Fibroblast of skin of abdomen (primary cell): ENCODE measurements at places on chromosomes 2 and 18.

GRCh38 chr18:59871711-59872362 is 28.0 kb upstream of the PMAIP1 start:
- DNase-seq, result no peak

GRCh38 chr2:28463893-28464292 is 32.0 kb upstream of the PLB1 start:
- no peak for DNase-seq

DNA sequence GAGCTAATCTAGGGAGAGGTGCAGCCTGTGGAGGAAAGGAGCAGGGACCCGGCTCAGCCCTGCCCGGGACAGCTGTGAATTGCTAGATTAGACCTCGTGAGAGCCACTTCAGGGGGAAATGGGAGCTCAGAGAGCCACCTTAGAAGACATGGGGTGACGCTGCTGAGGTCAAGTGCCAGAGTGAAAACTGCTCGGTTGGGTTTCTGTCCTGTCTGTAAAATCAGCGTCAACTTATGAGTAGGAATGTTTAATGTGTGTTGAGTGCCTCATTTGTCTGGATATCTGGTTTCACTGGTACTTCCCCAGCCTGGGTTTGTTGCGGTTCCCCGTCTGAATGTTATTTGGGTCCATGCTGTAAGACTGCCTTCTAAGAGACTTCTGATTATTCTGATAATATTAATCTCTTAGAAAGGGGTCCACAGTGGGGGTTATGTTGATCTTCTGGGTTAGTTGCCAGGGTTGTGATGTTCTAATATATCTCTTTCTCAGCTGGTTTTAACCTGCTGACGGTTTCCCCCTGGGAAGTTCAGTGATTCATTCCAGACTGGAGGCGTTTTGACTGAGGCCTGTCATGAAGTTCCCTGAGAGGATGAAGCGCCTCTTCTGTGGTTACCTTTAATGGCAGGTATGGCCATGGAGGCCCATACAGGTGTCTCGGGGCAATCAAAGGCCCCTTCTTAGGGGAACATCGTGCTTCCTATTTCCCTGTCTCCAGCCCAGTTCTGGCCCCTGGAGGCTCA is 175.9 kb downstream of the SH3RF3 start:
- DNase-seq, result no peak

DNA sequence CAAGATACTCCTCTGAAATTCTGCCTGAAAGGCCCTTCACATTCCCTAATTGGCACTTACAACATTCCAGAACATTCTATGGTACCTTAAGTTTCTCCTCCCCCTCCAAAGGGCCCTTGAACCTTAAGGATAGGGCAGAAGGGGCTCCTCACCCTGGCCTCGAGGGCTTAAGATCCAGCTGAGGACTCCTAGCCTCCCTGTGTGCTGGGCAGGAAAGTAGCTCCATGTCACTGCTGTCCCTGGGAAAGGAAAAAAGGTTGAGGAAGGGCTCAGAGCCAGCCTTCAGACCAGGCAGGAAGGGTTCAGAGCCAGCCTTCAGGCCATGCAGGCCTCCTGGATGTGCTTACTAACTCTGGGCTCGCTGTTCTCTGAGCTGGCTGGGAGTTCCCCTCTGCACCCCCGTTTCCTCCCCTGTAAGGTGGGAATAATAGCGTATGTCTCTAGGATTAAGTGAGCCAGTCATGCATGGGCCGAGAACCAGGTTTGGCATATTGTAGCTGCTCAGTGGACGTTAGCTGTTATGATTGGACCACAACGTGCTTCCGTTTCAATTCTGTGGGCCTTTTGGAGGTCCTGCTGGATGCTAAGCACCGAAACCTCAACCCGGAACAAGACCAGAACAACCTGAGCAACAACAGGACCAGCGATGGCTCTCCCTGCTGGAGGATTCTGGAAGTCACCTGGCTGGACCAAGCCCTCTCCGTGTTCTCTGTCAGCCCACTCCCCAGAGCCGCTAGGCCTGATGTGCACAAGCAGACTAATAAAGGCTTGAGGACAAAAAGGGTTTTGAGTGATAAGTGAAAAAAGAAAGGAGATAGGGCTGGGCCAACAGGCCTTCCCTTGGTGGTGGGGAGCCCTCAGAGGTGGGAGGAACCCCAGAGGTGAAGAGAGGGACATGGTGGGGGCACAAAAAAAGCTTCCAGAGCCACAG is 1.0 kb upstream of the B3GNT7 start:
- DNase-seq, result no peak

DNA sequence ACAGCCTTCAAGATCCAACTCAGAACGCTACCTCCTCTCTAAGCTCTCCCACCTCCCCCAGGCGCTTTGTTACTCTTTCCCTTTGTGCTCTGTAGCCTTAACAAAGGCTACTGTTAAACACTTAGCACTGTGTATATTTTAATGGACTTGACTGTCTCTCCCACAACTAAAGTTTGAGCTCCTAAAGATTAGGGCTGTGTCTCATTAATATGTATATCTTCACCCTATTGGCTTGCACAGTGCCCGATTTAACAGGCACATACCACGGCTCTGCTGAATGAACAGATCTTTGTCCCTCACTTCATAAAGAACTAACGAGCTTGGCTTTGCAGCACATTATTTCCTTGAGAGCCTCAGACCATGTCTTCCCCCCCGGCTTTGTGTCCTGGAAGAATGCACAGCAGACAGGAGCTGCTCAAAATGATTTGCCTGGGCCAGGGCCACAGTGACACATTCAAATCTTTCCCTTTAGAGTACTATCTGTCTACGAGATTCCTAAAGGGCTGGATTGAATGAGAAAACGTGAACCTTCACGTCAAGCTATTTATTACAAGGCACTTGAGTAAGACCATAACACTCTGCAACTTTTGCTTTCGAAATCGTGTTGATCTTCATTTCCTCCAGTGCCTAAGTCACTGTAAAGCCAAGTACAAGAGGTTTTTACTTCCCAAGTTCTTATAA is 22.1 kb downstream of the ABHD3 start:
- DNase-seq, result peak; percentile 54

GRCh38 chr2:146003337-146003736 is 1483.4 kb upstream of the ZEB2 start:
- no peak for DNase-seq

GRCh38 chr2:204628926-204629712 is 83.8 kb downstream of the PARD3B start:
- peak; percentile 22 for DNase-seq

DNA sequence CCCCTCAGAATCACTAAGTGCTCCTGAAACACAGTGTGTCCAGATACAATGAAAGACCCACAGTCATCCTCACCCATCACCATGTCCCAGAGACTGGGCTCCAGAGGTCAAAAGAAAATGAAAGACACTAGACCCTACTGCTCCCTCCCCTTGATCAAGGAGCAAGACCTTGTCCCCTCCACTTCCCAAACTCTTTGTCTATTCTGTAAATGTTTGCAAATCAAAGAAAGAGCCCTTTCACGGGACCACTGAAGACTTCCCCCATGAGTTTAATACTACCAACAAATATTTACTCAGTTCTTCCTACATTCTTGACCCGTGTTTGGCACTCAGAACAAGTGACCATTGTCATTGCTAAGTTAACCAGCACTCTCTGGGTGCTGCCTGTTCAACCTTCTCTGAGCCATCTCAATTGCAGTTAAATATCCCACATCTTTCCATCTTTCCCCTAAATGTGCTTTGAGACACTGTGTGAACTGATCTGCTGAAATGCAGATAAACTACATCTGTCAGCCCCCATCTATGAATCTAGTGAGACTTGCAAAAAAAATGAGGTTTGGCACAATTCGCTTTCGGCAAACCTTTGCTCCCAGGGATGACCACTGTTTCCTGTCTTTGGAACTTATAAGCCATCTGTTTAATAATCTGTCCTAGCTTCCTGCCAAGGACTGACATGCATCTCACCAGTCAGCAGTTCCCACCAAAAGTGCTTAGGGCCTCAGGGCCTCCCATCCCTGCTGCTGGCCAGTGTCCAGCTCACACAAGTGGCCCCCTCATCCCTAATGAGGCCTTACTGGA is 170.3 kb downstream of the GFPT1 start:
- peak; percentile 78 for DNase-seq

DNA sequence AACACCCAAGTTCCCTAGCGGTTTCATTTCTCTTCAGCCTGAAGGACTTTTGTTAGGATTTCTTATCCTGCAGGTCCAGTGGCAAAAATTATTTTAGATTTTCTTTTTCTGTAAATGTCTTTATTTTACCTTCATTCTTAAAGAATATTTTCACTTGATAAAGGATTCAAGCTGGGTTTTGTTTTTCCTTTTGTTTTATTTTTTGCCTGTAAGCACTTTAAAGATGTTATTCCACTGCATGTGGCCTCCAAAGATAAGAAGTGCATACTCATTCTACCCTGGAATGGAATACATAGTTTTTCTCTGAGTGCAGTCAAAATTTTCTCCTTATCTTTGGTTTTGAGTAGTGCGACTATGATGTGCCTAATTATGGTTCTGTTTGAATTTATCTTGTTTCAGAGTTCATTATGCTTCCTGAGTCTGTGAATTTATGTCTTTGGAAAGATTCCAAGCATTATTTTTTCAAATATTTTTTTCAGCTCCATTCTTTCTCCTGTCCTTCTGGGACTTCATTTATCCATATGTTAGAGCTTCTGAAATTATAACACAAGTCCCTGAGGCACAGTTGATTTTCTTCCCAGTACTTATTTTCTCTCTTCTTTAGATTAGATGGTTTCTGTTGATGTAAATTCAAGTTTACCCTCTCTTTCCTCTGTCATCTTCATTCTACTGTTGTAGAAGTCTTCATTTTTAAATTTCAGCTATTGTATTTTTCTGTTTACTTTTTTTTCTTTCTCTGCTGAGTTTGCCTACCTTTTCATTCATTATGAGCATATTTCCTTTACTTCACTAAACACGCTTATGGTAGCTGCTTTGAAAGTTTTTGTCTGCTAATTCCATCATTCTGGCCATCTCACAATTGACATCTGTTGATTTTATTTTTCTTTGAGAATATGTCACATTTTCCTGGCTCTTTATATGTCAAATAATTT is 69.6 kb downstream of the MAPRE2 start:
- DNase-seq, result no peak

GRCh38 chr2:85457877-85458316 is 39.4 kb downstream of the SH2D6 start:
- no peak for DNase-seq

GRCh38 chr18:55795101-55795669 is 207.2 kb upstream of the TCF4 start:
- no peak for DNase-seq

GRCh38 chr18:62670573-62670972 is 44.8 kb upstream of the PHLPP1 start:
- no peak for DNase-seq
